ENCODE measurements at places on chromosomes 1 and 21.

GRCh38 chr1:77063118-77063517, 156.1 kb downstream of the PIGK start:
- no peak for DNase-seq

GRCh38 chr1:22349362-22350043, 102.1 kb upstream of the ZBTB40 start:
- DNase-seq: no peak

DNA sequence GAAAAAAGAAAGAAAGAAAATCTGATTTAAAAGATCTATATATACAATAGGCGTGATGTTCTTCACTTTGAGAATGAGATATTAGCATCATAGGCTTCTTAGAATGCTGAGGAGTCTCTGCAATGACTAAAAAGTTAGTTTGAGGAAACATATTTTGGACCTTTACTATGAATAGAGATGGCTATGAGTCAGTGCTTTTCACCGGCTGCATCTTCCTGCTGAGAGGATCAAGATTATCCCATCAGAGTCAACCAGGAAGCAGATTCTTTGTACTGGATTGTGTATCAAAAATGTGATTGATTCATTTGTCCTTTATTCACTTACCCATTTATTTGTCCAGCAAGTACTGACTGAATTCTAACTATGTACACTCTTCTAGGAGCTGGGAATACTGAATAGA, 144.2 kb downstream of the KCNK2 start:
- DNase-seq: no peak

DNA sequence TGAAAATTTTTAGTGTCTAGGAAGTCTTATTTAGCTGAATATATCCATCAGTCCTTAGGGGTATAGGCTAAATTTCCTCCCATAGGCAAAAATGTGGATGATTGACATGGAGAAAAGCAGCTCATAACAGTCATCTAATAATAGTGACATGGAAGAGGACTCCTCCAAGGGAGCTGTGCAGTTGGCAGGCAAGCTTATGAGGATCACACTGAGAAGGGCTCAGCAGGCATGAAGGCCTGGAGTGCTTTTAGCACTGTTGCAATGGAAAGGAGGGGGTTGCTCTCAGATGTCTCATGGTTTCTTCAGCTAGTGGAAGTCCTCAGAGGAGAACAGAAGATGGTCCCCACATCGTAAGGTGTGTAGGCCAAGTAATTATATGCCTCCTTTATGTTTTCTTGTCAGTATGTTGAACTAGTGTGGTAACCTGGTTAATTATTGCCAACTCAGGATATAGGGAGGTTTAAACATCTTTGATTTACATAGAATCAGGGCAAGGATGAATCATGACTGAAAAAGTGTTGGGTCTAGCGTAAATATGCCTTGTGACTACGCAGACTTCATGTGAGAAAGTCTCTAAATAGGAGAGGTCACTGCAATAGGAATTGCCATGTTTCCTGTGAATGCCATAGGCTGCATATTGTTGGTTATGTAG, 18.9 kb downstream of the VN1R5 start:
- no peak for DNase-seq

- DNase-seq: no peak
Observed at GRCh38 chr1:171217658-171218443, 30.4 kb upstream of the FMO1 start.

DNA sequence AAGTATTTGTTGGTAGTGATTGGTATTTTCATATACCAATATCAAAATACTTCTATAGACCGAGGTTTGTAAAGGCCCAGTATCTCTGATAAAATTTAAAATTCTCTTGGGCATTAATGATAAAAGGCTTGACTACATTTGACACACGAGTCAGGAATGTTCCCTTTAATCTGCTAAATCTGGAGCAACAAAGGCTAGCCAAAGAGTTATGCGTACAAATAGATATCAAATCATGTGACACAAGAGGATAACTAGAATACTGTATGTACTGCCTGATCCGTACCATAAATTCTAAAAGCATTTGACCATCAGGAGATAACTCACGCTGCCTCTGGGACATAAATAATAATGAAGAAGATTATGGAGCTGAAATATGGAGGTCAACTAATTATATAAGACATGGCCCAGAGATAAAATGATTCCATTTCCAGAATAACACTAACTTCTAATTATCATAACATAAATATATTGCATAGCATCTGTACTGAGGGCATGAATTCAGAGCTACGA, 64.2 kb upstream of the SH3GLB1 start:
- DNase-seq: no peak

- DNase-seq: no peak
Observed at GRCh38 chr1:86394416-86394815, 1.7 kb downstream of the ODF2L start.

DNA sequence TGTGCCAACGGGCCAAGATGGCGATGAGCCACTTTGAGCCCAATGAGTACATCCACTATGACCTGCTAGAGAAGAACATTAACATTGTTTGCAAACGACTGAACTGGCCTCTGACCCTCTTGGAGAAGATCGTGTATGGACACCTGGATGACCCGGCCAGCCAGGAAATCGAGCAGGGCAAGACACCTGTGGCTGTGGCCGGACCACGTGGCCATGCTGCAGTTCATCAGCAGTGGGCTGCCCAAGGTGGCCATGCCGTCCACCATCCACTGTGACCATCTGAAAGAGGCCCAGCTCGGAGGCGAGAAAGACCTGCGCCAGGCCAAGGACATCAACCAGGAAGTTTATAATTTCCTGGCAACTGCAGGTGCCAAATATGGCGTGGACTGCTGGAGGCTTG, 32.2 kb upstream of the GPR137B start:
- no peak for DNase-seq
